ENCODE measurements at places on chromosomes 13 and 19. TPM values are rescaled to one million over a fixed set of nuclear protein-coding genes. Genes with fewer than 3 reads are reported as not detected.

DNA sequence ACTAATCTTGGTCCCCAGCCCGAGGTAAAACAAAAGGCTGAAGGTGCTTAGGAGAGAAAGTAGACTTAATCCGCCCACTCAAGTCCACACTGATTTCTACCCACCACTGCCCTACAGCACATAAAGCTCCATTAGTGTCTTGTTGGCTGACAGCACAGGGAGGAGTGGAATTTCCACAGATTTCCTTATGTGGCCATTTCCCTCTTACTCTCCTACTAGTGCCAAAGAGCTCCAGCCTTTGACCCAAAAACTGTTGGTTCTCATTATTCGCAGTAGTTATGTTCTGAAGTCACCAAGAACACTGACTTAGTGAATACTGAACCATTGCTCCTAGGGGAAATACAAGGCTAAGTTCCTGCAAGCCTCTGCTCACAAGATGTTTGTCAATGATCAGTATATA, 61.2 kb downstream of the RAB20 start:
- no peak for DNase-seq

DNA sequence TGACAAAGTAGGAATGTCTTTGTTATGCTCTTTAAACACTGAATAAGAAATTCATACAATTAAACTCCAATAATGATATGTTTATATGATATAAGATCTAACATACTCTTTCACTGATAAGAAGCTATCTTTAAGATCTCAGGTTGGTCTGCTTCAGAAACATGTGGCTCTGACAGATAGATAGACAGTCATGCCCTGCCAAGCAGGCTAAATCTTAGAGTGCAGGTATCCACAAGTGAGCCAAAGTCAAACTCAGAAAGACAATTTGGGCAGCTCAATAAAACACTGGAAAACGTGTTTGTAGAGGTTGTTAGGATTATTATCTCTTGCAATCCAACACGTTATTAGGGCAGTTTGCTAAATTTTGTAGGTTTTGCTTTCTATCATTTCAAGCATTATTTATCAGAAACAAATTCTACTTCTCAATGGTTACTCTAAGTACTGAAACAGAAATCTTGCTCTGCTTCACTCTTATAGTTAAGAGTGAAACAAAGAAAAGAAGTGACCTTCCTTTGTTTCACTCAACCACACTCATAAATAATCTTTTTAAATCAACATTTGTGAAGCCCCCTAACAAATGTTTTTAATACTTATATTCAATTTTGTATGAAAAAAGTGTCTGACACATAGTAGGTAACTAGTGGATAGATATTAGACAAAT, 1255.6 kb downstream of the DIAPH3 start:
- DNase-seq, result no peak

- no peak for DNase-seq
Observed at GRCh38 chr13:59527500-59527899, 636.2 kb downstream of the DIAPH3 start.

DNA sequence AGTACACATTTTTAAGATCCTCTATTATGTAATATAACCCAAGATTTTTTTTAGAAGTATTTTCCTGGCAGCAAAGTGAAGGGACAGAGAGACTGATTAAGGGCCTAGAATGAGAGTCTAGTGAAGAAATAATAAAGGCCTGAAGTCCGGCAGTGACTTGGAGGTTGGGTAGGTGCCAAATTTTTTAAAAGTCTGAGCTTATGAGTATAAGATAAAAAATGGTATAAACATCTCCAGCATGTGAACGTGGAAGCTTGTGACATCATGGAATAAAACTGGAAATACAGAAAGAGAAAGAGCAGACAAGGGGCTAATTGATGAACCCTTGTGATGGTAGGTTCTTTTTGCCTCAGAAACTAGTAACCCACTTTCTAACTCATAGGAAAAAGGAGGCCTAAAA, 174.6 kb downstream of the SUCLA2 start:
- DNase-seq, result no peak

DNA sequence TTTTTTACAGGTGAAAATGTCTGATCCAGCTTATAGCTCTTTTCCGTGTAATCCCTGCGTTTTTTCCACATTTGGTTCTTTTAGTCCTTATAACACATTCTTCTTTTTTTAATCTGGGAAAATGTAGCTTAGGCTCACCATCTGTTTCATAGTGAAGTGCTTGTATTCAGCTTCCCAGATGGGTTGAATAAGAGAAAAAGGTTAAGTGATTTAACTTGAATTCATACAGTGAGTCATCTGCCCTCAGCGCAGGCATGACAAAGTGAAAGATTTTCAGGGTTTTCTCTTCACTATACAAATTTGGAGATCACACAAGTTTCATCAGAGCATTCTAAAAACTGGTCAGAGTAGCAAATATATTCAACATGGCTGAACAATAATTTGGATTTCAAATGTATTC, 224.8 kb downstream of the SPRY2 start:
- no peak for DNase-seq

DNA sequence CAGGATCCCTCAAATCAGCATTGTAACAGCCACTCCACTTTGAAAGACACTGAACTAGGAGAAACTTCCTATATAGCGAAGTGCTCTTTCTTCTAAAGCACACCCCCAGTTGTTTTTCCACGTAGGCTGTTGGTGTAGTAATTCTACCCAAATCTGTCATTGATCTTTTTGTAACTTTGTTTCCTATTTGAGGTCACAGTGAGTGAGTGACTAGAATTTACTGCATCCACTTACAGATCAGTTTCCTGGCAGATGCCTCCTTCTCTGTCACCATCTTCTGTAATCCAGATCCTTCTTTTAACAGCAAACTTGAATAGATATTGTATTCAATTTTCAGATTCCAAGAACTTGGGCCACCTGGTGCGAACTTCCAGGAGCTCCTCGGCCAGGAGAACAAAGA, 15.3 kb downstream of the ZAR1L start:
- DNase-seq, result no peak

DNA sequence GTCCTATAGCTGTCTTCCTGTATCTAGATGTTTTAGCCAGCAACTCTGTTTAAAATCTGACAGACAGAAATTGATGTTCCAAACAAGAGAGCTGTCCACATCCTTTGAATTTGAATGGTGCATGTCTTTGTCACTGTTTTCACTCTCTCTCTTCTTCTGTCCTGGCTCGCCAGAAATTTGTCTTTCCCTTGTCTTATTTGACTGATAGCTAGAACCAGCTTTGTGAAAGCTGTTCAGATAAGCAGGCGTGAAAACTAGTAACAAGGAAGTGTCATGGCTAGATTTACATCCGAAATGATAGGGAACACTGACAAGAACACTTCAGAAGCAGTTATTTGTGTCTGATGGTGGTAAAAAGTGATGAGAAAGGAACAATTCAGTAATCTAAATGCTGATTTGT, 354.9 kb upstream of the SLITRK1 start:
- DNase-seq, result no peak

DNA sequence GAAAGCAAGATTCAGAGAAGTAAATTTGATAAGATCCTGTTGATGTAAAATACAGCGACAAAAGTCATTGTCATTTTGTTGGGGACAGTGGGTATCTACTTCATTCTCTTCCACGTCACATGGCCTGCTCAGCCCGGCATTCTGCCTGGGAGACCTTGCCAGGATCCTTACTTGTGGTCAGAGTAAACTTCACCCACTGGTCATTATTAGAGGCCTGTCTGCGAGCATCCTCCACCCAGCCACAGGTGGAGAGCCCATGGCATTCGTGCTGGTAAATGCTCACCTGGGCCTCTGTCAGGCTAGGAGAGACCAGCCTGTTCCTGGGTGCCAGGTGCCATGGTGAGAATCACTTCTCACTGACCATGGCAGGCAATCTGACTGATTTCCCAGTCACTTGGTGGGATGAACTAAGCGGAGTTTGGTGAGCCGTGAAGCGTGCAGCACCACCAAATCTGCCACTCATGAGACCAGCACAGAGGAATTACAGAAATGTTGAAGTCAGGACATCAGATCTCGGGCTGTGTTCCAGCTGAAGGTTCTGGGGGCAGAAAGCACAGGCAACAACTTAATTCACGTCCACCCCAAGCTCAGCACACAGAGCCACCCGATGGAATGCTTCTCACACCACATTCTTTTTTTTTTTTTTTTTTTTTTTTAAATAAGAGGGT, 107.0 kb downstream of the SIPA1L3 start:
- no peak for DNase-seq

GRCh38 chr19:41792513-41793413, 3.6 kb upstream of the CEACAM3 start:
- no peak for DNase-seq

GRCh38 chr13:89695343-89696257, 1651.9 kb upstream of the MIR17HG start:
- peak; percentile 13 for DNase-seq

GRCh38 chr13:60397704-60398378, 821 bp downstream of the TDRD3 start:
- DNase-seq, result peak; percentile 39

DNA sequence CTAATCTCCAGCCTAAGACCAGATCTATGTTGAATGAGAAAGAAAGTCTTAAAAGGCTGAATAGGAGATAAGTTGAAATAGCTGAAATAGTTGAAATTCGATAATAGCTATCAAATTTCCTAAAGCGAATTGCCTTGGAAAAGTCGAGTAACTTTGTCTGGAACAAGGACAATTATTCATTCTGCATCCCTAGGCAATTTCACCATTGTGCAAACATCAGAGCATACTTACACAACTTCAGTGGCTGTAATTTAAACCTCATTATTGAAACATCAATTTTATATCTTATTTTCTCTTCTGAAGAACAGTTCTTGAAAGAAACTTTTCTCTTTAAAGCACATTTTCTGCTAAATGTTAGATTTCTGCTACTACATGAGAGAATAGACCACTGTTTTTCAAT, 13.6 kb downstream of the TNFSF13B start:
- no peak for DNase-seq

DNA sequence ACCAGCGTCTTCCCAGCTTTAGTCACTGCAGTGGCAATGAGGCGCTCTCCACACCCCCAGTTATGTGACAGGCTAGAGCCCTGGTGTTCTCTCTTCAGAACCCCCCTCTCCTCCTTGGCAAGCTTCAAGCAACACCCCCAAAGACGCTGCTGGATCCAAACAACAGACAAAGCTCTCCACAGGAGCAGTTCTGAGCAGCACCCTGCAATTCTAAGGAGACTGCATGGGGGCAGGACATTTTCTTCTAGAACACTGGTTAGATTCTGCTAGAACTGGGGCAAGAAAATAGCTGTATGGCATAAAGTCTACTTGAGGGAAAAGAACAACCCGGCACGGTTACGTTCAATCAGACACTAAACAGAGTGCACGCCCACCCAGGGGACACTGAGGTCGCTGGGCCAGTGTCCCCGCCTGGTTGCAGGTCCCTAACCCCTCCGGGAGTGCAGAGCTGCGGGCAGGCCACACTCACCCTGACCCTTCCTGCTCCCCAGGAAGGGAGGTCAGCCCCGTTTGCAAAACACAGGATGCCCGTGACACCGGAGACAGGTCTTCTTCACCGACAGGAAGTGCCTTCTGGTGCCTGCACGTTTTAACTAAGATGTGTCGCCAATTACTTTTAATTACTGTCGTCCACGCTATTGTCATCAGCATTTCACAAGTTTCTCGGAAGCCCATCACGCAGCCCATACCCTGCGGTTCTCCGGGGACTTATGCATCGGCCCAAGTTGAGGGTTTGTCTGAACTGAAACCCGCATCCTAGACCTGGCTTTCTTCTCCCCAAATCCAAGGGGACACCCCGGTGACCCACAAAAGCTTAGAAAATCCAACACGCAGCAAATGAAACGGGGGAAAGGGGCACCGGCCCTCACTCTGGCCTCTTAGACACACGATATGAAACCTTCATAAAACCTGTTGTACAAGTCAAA, 943 bp downstream of the GJB6 start:
- no peak for DNase-seq

DNA sequence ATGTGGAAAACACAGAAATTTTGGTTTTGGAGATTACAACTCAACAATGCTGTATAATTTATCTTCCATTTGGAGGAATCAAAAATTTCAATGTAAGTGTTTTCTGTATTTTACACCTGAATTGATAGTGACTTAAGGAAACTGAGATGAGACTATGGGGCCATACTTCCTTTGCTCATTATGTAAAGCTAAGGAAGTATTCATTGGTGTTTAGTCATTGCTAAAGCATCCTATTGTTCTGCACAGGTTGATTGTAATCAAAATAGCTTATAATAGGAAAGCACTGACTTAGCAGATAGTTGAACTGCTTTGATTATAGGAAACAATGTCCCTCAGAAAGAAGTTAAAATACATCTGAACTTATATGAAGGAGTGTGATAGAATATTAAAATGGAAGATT, 244.4 kb upstream of the SLITRK5 start:
- no peak for DNase-seq

GRCh38 chr13:112715715-112716460, 26.1 kb downstream of the ATP11A start:
- no peak for DNase-seq

- DNase-seq, result no peak
Observed at GRCh38 chr19:46107371-46107770, 17.1 kb downstream of the IGFL3 start.

GRCh38 chr13:109110159-109110558, 480.7 kb downstream of the MYO16 start:
- DNase-seq, result no peak

- DNase-seq, result no peak
Observed at GRCh38 chr13:77016251-77016812, 10.6 kb downstream of the FBXL3 start.

GRCh38 chr13:33186861-33187291, 98.7 kb downstream of the STARD13 start:
- DNase-seq, result no peak

GRCh38 chr13:51635137-51635878, 51.0 kb downstream of the WDFY2 start:
- DNase-seq, result no peak

DNA sequence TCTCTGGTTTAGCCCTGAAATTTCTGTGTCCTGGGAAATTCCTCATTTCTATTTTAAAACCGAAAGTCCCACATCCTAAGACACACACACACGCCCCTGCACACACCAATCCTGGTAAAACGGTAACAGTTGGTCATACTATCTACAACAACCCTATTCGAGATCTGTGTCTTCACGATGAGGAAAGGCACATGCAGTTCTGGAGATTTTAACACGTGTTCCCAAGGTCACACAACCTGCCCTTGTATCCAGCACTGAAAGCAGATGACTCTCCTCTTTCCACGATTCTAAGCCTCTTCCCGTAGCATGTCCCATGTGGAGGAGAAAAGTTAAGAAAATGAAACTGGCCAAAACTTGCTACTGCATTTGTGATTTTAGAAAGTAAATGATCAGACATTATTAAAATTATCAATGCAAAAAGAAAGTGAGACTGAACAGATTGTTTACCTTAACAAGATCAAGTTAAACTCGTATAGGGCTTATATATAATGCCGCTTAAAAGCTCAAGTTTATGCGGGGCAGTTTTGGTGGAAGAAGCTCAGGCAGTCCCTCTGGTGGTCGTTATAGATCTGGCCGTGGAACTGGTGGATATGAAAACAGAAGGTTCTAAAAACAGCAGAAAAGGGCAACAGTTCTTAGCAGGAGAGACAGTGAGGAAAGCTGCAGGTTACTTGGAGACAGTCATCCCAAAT, 32.7 kb downstream of the VSTM1 start:
- DNase-seq, result no peak

Gene ZNF816
- 6.6 TPM for polyA plus RNA-seq

Gene SBK3
- polyA plus RNA-seq, result not detected

Gene CYP4F8
- not detected for polyA plus RNA-seq

Gene PNMA8B
- polyA plus RNA-seq, result 2.5 TPM

Gene GPR18
- 0.14 TPM for polyA plus RNA-seq

Gene SMIM17
- polyA plus RNA-seq, result 1.7 TPM

Gene SLC17A7
- 1.2 TPM for polyA plus RNA-seq

Gene ATXN8OS
- polyA plus RNA-seq, result 0.63 TPM

Gene CD22
- polyA plus RNA-seq, result 0.82 TPM

Gene APC2
- 0.91 TPM for polyA plus RNA-seq
